ENCODE measurements at places on chromosomes 2 and 18. TPM values are rescaled to one million over a fixed set of nuclear protein-coding genes. Genes with fewer than 3 reads are reported as not detected.
A peak's percentile ranks its signal among the peaks of the same experiment; 100 is the strongest.

GRCh38 chr18:79117788-79118187 lies 48.6 kb downstream of the ATP9B start:
- no peak for DNase-seq
- no peaks in the 10 kb centered on the region for H3K4me1 ChIP-seq
- H3K27me3 ChIP-seq = no peaks in the 10 kb centered on the region
- H3K4me3 ChIP-seq = no peak overlapping the region
- H3K27ac ChIP-seq = no peak overlapping the region

The CRYGC gene
- total RNA-seq = not detected

The C2orf78 gene
- not detected for total RNA-seq

GRCh38 chr2:101706819-101707177 lies 9.3 kb downstream of the MAP4K4 start:
- no peak overlapping the region for H3K27ac ChIP-seq
- H3K4me3 ChIP-seq = no peak overlapping the region
- DNase-seq = no peak
- H3K27me3 ChIP-seq = no peaks in the 10 kb centered on the region

DNA sequence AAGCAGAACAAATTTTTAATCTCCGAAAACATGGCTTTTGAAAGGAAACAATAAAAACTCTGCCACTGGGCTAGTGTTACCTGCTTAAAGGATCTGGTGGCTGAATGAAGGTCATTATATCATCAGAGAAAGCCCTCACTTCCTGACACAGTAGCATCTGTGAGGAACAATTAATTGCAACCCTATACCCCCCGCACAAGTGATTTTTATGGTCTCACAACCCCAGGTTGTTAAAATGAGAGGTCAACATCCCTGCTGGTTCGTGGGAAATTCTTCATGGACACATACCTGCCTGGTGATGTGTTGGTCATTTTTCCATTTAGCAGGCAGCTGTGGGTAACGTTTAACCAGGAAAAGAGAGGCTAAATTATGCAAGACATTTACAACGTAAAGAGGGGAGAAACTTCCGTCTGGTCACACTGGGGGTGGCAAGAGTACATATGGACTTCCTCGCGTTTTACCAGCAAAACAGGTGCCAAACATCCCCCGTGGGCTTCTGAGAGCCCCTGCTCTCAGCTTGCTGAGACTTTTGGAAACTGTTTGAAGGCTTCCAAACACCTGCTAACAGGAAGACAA lies 29.2 kb downstream of the NIFK start:
- peak; percentile 3 for DNase-seq
- H3K27me3 ChIP-seq = no peaks in the 10 kb centered on the region
- no peak overlapping the region for H3K27ac ChIP-seq

The FAM228B gene
- total RNA-seq = 34.1 TPM

DNA sequence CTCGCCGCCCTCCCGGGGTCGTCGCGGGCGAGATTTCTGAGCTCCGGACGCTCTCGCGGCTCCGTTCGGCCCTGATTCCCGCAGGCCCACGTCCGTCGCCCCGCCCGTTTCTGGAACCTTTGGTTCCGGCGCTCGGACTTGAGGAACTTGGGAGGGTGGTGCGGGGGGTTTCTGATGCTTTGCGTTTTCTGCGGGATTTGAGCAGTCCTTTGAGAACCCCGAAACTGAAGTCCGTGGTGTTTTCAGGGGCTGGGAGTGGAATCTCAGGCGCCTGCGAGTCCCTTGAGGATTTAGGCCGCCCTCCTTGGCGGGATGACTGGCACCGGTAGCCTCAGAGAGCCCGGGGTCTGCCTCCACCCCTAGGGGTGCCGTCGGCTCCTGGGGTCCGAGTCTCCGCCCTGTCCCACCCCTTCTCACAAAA lies 336 bp downstream of the THNSL2 start:
- peak; percentile 67 for DNase-seq
- H3K4me1 ChIP-seq = peaks cover 6% of the 10 kb centered on the region
- peak overlapping the region; percentile 67 for H3K4me3 ChIP-seq

- H3K4me3 ChIP-seq = no peak overlapping the region
- no peaks in the 10 kb centered on the region for H3K27me3 ChIP-seq
- H3K4me1 ChIP-seq = no peaks in the 10 kb centered on the region
- H3K36me3 ChIP-seq = no peaks in the 10 kb centered on the region
Measured at GRCh38 chr18:26208977-26209376, 17.3 kb upstream of the TAF4B start.

The ARHGAP28 gene
- total RNA-seq = 4.3 TPM

DNA sequence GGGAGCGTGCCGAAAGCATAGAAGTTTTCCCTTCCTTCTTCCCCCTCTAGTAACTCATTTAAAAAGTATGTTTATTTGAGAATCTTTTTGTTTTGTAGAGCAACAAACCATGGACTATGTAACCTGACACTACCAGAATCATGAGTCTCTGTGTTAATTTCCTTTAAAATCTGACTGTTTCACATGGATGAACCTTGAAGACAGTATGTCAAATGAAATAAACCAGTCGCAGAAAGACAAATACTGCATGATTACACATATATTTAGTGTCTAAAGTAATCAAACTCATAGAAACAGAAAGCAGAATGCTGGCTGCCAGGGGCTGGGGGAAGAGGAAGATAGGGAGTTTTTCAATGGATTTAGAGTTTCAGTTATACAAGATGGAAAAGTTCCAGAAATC lies 32.3 kb downstream of the PTPN2 start:
- H3K27ac ChIP-seq = no peak overlapping the region
- no peak overlapping the region for H3K4me3 ChIP-seq
- H3K36me3 ChIP-seq = peaks cover 7% of the 10 kb centered on the region
- no peaks in the 10 kb centered on the region for H3K27me3 ChIP-seq

- no peaks in the 10 kb centered on the region for H3K36me3 ChIP-seq
- no peak overlapping the region for H3K27ac ChIP-seq
- no peaks in the 10 kb centered on the region for H3K4me1 ChIP-seq
- DNase-seq = no peak
- H3K4me3 ChIP-seq = no peak overlapping the region
Measured at GRCh38 chr2:128414946-128415778, 96.5 kb upstream of the HS6ST1 start.
